ENCODE measurements at places on chromosomes 13 and 19.

DNA sequence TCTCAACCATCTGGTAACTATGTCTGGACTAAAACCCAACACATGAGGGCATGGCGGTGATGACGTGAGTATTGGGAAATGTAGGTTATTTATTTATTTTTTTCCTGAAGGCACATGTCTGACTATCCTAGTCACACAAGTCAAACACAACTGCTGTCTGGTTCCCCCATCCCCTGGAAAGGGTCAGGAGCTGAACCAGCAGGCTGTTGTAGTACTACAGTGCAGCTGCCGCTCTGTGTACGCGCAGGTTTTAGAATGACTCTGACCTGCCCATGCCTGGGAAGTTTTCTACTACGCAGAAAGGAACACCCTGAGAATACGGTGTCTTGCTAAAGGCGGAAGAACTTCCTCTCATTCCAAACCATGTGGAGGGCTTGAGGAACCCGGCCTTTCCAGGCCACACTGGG is 1.2 kb downstream of the SLC7A1 start:
- DNase-seq, result peak; percentile 45

GRCh38 chr19:748274-748598 is 2.7 kb upstream of the MISP start:
- no peak for DNase-seq

DNA sequence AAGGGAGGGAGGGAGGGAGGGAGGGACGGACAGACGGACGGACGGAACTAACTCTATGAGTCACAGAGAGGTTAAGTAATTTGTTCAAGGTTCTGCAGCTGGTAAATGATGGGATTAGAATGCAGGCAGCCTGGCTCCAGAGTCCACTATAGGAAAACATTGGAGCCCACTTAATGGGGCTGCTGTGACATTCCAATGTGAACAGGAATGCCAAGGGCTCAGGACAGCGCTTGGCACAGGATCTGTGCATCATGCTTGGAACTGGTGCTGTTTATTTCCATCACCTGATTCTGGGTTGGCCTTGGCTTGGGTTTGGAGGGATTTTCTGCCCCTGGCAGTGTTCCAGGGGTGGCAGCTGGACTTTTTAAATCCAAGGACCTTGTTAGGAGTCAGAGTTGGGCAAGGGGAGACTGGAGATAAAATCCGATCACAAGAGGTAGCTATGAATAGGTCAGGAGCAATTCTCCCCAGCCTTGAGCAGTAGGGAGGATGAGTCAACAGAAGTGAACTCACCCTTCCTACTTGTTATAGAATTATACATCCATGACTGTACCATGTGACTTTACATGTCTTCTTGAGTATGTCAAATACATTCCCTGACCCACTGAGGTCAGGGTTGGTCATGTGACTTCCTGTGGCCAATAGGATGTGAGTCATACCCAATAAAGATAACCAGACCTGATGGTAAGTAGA is 7.8 kb upstream of the HIF3A start:
- no peak for DNase-seq

DNA sequence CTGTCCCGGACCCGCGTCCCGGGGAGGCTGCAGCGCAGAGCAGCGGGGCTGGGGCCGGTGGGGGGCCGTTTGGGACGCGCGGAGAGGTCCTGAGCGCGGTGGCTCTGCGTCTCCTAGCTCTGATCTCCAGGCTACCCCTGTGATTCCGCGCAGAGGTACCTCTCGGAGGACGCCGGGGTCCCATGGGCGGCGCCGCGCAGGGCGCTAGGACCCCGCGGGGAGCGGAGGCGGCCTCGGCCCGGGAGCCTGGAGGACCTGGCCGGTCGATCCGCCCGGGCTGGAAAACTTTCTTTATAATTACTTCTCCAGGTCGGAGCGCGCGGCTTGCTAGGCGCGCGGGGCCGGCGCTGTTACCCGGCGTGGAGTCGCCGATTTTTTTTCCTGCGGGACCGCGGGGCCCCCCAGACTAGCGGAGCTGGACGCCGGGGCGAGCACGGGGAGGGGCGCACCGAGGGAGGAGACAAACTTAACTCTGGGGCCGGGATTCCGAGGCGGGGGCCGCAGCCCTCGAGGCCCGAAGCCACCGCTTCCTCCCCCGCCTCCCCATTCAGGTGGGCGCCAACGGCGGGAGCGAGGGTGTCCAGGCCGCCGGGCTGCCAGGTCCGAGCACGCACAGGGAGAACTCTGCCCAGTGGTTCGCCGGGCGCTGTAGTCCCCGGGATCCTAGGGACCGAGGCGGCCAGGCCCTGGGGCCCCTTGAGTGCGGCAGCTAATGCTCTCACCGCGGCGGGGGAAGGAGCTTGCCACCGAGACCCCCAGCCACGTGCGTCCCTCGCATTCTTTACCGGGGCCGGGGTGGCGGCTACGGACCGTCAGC is 848 bp upstream of the CEBPA start:
- DNase-seq, result peak; percentile 64

- no peak for DNase-seq
Observed at GRCh38 chr19:51107406-51108065, 673 bp downstream of the CTU1 start.

DNA sequence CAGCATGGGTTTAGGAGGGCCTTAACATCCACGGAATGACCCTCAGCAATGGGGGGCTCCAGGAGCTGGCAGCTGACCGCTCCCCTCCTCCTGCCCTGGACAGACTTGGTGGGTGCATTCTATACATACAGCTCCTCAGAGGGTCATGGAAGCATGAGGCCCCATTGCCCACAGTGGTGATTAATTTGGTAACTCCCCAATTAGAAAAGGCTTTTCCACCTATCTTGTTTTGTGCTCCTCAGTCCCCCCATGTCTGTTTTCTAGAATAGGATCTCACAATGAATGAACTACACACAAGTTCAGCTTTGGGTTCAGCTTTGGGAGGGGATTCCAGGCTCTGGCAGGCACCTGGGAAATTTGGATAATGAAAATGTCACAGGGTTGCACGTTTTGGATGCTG is 707.8 kb downstream of the UQCRFS1 start:
- no peak for DNase-seq
